Type B pancreatic cell (in vitro differentiated cells): ENCODE measurements at places on chromosomes 12 and 14.

GRCh38 chr12:18323159-18323558, 61.8 kb downstream of the PIK3C2G start:
- H3K4me3 ChIP-seq: no peak overlapping the region
- peaks cover 18% of the 10 kb centered on the region for H3K36me3 ChIP-seq
- DNase-seq: no peak
- H3K27ac ChIP-seq: no peak overlapping the region
- H3K4me1 ChIP-seq: no peaks in the 10 kb centered on the region

DNA sequence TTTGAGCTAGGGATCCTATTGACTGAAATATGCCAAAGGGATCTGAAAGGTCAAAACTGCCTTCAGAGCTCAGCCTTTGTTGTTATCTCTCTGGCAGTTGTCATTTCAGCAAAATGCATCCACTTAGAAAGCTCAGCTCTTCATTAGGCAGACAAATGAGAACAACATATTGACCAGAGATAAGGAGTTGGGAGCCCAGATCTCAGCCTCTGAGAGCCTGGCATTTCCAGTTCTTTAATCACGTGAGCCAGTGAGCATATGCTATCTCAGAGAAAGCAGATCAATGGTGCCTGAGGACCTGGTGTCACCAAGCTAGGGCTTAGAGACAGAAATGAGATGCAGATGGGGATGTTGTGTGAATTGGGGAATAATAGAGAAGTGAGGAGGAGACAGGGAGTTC, 101.1 kb downstream of the DAD1 start:
- no peaks in the 10 kb centered on the region for H3K36me3 ChIP-seq
- no peak overlapping the region for H3K4me3 ChIP-seq
- DNase-seq: no peak
- peaks cover 43% of the 10 kb centered on the region for H3K27me3 ChIP-seq
- H3K27ac ChIP-seq: no peak overlapping the region
- peaks cover 65% of the 10 kb centered on the region for H3K4me1 ChIP-seq

DNA sequence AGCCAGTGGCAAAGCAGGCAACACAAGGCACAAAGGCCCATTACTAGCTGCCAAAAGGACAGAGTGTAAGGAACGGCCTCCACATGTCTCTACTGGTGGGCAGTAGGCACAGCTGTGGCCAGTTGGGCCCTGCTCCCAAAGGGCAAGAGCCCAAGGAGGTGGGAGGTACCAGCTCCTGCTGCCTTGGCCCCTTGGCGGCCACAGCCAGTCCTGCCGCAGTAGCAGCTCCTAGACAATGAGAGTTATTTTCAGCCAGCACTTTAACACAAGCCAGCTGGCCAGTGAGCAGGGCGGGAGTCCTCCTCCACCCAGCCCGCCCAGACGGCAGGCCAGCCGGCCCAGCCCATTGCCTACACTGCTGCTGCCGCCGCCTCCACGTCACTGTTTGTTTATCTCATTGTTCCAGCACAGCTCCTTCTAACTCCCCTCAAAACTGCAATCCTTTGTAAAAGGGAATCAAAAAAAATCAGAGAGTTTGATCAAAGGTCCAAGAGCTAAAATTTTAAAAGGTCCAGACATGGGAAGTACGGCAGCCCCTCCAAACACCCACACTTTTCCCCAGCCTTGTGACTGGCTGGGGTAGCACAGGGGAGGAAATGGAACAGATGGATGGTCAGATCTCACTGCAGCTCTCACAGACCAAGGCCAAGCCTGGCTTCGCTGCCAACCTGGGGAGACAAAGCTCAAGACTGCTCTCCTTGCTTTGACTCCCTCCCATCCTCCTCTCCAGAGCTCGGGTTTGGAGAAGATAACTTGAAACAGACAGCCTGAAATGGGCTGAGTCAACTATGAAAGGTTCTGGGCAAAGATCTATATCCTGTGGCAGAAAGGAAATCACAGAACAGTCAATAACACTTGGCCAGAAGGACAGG, 33.5 kb downstream of the FMNL3 start:
- DNase-seq: peak; percentile 81
- no peaks in the 10 kb centered on the region for H3K36me3 ChIP-seq

DNA sequence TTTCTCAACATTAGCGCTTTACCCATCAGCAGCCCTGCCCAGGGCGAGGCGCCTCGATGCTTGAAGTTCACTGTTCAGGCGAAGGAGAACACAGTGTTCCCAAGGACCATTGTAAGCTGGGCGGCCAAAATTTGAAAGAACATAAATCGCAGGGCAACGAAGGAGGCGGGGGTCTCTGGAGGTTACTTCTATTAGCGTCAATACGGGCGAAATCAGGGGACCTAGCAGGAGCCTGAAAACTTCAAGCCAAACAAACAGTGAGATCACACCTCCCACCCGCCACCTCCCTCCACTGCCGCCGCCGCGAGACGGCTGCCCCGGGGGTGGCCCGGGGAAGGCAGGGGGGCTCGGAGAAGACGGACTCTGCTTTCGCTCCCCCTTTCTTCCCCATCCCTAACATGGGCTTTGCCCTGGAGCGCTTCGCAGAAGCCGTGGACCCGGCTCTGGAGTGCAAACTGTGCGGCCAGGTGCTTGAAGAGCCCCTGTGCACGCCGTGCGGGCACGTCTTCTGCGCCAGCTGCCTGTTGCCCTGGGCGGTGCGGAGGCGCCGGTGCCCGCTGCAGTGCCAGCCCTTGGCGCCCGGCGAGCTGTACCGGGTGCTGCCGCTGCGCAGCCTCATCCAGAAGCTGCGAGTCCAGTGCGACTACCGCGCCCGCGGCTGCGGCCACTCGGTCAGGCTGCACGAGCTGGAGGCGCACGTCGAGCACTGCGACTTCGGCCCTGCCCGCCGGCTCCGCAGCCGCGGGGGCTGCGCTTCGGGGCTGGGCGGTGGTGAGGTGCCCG, at the start of gene PDZRN4:
TSS of gene PDZRN4 (plus strand) at position 263 of the 783 bp plus-strand sequence.
- H3K27ac ChIP-seq: no peak within 1 kb of the TSS
- peak within 1 kb of the TSS; percentile 85 for H3K4me3 ChIP-seq
- peaks cover 17% of the 10 kb centered on the region for H3K4me1 ChIP-seq
- no peaks in the 10 kb centered on the region for H3K36me3 ChIP-seq

- peaks cover 35% of the 10 kb centered on the region for H3K36me3 ChIP-seq
- peak; percentile 92 for DNase-seq
- H3K27ac ChIP-seq: peak within 1 kb of the TSS; percentile 87
- H3K4me3 ChIP-seq: peak within 1 kb of the TSS; percentile 95
- H3K27me3 ChIP-seq: no peaks in the 10 kb centered on the region
- H3K4me1 ChIP-seq: peaks cover 19% of the 10 kb centered on the region
Observed at GRCh38 chr12:132956011-132956788, at the start of gene ZNF605. Gene ZNF605 (minus strand): TSS chr12:132956306. CDS start chr12:132945635, 10,671 bp downstream.

DNA sequence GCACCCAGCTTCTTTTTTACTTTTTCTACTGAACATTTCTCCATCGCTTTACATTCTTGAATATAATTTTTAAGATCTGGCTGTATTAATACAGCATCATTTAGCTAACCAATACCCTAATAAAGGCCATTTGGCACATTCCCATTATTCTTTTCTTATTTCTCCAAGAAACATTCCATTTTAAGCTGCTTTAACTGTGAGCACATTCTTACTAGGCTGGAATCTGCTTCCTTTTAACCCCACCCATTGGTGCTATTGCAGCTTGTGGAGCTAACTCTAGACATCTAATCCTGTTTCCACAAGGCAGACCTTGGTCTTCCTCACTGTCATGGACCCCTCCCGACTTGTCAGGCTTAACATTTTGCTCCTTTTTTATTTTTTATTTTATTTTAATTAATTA, 15.2 kb downstream of the CALM1 start:
- no peak overlapping the region for H3K4me3 ChIP-seq
- H3K27ac ChIP-seq: no peak overlapping the region
- no peak for DNase-seq
- H3K36me3 ChIP-seq: no peaks in the 10 kb centered on the region
- H3K4me1 ChIP-seq: peaks cover 4% of the 10 kb centered on the region

GRCh38 chr12:51392556-51393237, 1.5 kb upstream of the GALNT6 start:
- peak overlapping the region; percentile 89 for H3K27ac ChIP-seq
- no peaks in the 10 kb centered on the region for H3K36me3 ChIP-seq
- DNase-seq: no peak
- H3K4me3 ChIP-seq: peak overlapping the region; percentile 86
- H3K27me3 ChIP-seq: peaks cover 40% of the 10 kb centered on the region

DNA sequence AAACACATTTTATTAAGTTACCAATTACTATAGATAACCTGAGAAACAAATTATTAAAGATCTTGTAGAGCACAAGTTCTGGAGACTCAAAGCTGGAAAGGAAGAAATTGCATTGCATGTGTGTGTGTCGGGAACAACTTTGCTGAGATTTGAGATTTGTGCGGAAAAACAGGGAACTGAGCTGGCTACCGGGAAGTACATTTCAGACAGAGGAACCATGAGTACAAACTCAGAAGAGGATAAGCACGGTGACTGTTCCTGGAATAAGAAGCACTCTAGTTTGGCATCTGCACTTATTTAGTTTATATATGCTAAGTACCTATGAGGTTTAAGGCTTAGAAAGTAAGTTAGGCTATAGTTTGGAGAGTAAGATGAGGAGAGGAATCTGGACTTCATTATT, 97.8 kb downstream of the DACT1 start:
- no peak for DNase-seq
- no peak overlapping the region for H3K4me3 ChIP-seq
- no peak overlapping the region for H3K27ac ChIP-seq
- H3K27me3 ChIP-seq: peaks cover 7% of the 10 kb centered on the region

- H3K27ac ChIP-seq: peak overlapping the region; percentile 97
- peaks cover 26% of the 10 kb centered on the region for H3K36me3 ChIP-seq
- peaks cover 18% of the 10 kb centered on the region for H3K4me1 ChIP-seq
- no peak for DNase-seq
- H3K27me3 ChIP-seq: no peaks in the 10 kb centered on the region
Observed at GRCh38 chr12:57099047-57099714, 10.3 kb downstream of the NAB2 start.

DNA sequence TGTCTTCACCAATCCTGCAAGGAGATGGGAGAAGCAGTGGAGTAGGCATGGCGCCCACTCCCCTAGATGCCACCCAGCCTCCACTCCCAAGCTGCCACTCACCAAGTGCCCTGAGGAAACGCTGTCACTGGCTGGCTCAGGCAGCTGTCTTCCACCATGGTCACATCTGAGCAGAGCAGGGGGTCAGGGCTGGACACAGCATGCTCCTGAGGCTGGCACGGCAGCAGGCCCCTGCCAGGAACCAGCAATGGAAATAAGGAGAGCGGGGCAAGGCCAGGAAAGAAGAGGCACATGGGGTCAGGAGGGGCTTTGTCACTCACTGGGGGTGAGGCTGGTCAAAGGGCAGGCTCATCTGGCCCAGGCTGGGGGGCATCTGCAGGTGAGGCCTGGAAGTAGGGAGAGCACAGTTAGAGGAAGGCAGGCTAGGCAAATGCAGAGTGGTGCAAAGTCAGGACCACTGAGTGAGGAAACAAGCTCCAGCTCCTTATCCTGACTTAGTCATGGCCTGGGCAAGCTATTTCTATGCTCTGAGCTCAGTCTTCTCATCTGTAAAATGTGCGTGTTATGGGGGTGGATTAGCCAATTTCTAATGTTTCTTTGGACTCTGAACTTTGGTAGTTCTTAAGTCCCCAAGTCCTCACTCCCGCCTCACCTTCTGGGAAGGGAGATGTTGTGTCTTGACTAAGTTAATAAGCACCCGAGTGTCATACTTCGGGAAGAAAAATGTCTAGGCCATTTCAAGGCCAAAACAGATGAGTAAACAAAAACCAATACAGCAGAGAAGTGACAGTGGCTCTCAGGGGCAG, 8.0 kb downstream of the NAB2 start:
- DNase-seq: no peak
- H3K36me3 ChIP-seq: peaks cover 26% of the 10 kb centered on the region
- no peaks in the 10 kb centered on the region for H3K27me3 ChIP-seq
- no peak overlapping the region for H3K4me3 ChIP-seq
- peak overlapping the region; percentile 97 for H3K27ac ChIP-seq
- peaks cover 31% of the 10 kb centered on the region for H3K4me1 ChIP-seq

- H3K36me3 ChIP-seq: peaks cover 9% of the 10 kb centered on the region
- H3K27ac ChIP-seq: no peak overlapping the region
- peaks cover 10% of the 10 kb centered on the region for H3K27me3 ChIP-seq
- DNase-seq: no peak
- peaks cover 11% of the 10 kb centered on the region for H3K4me1 ChIP-seq
- no peak overlapping the region for H3K4me3 ChIP-seq
Observed at GRCh38 chr12:127980585-127980984, 286.4 kb upstream of the TMEM132C start.
